Posterior vena cava (tissue), 2 donors: ENCODE measurements at places on chromosomes 5 and 9. TPM values are rescaled to one million over a fixed set of nuclear protein-coding genes. Genes with fewer than 3 reads are reported as not detected.

DNA sequence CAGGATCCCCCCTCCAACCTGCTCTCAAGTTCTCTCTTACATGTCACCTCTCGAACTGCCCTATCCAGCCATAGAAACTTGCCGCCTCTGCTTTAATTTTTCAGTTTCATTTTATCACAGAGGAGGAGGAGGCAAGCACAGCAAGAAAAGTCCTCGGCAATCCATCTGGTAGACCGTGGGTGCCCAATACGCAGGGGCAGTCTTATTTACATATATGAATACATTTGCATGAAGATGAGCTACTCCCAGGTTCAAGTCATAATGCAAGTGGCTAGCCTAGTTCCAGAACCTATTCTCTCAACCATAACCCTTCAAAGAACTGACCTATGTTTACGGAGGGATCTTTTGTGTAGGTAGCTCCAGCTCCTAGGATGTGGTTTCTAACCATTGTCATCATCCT is 223.2 kb upstream of the PANK3 start:
- no peak for DNase-seq

Gene IL4
- not detected for total RNA-seq

GRCh38 chr5:15338546-15338945 is 161.4 kb upstream of the FBXL7 start:
- no peak for DNase-seq

Gene PITX1
- 0.97 TPM for total RNA-seq

- DNase-seq = no peak
Measured at GRCh38 chr5:137214446-137215189, 284.5 kb downstream of the SPOCK1 start.

Gene TAS2R1
- not detected for total RNA-seq
